ENCODE measurements at places on chromosomes 4 and X.

DNA sequence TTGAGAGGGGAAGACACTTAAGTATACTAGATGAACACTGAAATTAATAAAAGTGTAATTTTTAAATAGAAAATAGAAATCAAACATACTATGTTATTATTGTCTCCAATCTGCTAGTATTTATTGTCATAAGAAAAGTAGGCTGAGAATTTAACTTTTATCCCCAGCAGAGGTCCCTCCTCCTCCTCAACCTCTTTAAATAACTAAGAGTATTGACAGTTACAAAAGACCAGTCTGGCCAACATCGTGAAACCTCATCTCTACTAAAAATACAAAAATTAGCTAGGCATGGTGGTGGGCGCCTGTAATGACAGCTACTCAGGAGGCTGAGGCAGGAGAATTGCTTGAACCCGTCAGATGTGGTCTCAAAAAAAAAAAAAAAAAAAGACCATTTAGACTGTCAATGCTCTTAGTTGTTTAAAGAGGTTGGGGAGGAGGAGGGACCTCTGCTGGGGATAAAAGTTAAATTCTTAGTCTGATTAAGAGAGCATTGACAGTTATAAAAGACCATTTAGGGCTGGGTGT, 4.2 kb downstream of the SLC30A9 start:
- DNase-seq: no peak

DNA sequence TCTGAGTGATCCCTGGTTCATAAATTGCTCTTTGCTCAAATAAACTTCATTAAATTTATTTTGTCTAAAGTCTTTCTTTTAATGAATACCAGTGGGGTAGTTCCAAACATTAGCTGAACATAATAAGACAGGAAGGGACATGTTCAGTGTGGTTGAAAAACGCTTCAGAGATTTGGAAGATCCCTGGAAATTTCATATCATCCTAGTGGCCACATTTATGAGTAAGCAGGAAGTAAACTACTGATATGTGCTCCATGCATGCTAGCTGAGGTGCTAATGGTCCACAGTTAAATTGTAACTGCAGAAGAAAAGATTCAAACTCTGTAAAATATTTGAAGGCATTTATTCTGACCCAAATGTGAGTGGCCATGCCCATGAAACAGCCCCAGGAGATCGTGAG, 1328.7 kb downstream of the ADGRL3 start:
- DNase-seq: no peak

GRCh38 chr4:10099499-10100325, 16.9 kb downstream of the WDR1 start:
- no peak for DNase-seq

DNA sequence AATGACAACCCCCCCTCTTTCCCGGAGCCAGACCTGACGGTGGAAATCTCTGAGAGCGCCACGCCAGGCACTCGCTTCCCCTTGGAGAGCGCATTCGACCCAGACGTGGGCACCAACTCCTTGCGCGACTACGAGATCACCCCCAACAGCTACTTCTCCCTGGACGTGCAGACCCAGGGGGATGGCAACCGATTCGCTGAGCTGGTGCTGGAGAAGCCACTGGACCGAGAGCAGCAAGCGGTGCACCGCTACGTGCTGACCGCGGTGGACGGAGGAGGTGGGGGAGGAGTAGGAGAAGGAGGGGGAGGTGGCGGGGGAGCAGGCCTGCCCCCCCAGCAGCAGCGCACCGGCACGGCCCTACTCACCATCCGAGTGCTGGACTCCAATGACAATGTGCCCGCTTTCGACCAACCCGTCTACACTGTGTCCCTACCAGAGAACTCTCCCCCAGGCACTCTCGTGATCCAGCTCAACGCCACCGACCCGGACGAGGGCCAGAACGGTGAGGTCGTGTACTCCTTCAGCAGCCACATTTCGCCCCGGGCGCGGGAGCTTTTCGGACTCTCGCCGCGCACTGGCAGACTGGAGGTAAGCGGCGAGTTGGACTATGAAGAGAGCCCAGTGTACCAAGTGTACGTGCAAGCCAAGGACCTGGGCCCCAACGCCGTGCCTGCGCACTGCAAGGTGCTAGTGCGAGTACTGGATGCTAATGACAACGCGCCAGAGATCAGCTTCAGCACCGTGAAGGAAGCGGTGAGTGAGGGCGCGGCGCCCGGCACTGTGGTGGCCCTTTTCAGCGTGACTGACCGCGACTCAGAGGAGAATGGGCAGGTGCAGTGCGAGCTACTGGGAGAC, 1.6 kb downstream of the PCDH10 start:
- no peak for DNase-seq

GRCh38 chr4:15563871-15564270, 91.3 kb downstream of the FBXL5 start:
- no peak for DNase-seq

- DNase-seq: no peak
Measured at GRCh38 chrX:11889791-11890190, 131.8 kb downstream of the MSL3 start.

GRCh38 chr4:151671541-151672059, 89.2 kb downstream of the GATB start:
- no peak for DNase-seq

GRCh38 chrX:14936561-14936960, 63.3 kb downstream of the MOSPD2 start:
- DNase-seq: no peak

DNA sequence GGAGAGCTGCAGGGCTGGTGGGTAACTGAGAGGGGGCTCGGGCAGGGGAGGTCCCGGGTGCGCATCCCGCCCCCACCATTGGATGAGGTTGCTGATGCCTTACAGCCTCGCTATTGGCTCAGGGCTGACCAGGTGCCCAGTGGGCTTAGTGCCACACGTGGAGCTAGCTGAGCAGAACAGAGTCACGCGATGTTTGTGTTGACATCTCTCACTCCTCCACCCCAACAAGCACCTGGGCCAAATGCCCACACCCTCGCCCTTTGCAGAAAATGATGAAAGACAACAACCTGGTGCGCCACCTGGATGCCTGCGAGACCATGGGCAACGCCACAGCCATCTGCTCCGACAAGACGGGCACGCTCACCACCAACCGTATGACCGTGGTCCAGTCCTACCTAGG, 31.8 kb downstream of the ATP2B3 start:
- DNase-seq: no peak

DNA sequence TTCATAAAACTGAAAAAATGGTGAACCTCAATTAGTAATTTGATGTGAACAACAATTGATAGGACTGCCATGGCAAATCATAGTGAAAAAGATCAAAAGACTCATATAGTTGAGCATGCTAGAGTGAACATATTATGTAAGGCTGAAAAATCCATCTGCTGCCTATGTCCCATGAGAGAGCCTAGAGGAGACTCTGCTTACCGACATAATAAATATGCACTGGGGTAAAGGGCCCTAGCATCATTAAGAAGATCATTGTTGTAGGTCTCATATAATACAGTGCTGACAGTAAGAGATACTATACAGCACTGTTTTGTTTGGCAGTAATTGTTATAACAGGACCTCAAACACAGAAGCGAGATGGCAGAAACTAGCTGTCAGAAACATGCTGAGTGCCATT, 229.0 kb downstream of the PABPC4L start:
- DNase-seq: no peak

- no peak for DNase-seq
Measured at GRCh38 chr4:110704748-110705439, 82.0 kb upstream of the PITX2 start.

GRCh38 chr4:144562019-144562705, 83.8 kb upstream of the HHIP start:
- DNase-seq: no peak

DNA sequence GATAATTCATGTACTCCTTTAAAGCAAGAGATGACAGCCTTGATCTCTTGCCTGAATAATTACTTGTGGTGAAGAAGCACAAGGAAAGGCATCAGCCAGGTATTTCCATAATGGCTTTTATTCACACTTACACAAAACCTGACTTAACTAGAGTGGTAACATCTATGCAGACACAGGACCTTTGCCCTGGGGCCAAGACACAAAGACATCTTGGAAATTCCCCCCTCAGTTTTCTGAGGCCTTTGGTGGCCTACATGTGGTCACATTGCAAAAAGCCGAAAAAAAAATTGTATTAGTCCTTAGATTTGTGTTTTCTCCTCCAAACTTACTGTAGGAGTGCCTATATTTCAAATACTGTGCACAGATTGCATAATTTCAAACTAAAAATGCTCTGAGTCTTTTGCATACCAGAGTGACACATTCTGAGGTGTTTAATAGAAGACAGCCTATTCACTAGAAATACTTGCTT, 172.4 kb downstream of the PDGFC start:
- no peak for DNase-seq

DNA sequence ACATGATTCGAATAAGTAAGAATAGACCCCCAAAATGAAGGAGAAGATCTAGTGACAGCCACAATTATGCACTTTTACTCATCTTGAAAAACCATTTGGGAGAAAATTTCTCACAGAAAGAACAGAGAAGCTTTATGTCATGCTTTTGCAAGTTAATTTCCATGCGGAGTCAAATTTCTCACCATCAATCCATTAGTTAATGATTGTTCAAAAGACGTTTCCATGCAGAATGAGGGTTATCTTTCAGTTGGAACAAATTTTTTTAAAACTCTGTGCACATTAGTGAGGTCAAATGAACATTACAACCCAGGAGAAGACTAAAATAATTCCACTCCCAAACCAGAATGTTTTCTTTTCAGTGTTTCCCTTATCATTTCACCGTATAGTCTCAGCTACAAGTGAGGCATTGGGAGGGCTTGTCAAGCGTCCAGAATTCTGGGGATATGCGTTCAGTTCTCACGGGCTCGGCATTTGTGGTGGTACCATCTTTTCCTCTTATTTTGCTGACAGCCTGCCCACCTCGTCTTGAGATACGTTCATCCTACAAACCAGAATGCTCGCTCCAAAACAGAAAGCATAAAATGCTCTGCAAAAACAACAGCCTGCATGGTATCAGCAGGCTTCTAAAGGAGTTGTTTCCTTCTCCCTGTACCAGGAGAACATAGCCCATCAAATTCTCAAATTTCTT, 130.8 kb upstream of the TBL1X start:
- no peak for DNase-seq
